Anterior cingulate cortex (tissue), 58 donors: ENCODE measurements at places on chromosomes 13 and 19.
A peak's percentile ranks its signal among the peaks of the same experiment; 100 is the strongest.

DNA sequence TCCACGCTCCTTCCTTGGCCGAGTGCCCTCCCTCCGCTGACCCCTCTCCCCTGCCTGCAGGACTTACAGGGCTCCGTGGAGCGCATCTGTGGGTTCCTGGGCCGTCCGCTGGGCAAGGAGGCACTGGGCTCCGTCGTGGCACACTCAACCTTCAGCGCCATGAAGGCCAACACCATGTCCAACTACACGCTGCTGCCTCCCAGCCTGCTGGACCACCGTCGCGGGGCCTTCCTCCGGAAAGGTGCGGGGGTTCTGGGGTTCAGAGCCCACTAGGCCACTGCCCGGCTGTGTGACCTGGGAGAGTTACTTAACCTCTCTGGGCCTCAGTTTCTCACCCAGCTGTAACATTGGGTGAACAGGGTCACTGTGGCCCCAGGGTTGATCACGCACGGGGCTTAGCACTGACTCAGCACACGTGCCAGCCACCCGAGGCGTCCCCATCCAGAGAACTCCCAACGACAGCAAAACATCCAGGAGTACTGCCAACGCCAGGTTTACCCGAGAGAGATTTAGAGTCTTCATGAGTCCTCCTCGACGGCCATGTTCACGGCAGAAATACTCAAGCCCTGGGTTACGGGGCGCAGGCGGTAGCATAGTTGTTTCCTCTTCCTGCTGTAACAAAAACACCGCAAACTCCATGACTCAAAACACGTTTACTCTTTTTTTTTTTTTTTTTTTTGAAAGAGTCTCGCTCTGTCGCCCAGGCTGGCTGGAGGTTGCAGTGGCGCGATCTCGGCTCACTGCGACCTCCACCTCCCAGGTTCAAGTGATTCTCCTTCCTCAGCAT lies 9.7 kb upstream of the SPACA4 start:
- no peak for DNase-seq

DNA sequence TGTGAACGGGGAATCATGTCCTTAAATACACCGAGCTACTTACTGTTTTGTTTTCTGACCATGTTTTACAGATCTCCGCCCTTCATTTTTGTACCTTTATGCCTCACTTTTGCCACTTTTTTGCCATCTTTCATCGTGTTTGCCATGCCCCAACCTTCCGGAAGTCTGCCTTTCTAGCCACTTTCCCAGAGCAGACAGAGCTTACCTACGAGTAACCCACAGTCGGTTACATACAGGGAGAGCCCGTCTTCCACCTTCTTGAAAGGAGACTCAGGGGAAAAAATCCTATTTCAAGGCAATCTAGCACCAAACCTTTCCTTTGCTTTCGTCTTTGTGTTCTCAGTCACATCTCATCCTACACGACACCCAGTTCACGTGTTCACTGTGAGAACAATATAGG lies 26.1 kb downstream of the RFPL4AL1 start:
- no peak for DNase-seq

DNA sequence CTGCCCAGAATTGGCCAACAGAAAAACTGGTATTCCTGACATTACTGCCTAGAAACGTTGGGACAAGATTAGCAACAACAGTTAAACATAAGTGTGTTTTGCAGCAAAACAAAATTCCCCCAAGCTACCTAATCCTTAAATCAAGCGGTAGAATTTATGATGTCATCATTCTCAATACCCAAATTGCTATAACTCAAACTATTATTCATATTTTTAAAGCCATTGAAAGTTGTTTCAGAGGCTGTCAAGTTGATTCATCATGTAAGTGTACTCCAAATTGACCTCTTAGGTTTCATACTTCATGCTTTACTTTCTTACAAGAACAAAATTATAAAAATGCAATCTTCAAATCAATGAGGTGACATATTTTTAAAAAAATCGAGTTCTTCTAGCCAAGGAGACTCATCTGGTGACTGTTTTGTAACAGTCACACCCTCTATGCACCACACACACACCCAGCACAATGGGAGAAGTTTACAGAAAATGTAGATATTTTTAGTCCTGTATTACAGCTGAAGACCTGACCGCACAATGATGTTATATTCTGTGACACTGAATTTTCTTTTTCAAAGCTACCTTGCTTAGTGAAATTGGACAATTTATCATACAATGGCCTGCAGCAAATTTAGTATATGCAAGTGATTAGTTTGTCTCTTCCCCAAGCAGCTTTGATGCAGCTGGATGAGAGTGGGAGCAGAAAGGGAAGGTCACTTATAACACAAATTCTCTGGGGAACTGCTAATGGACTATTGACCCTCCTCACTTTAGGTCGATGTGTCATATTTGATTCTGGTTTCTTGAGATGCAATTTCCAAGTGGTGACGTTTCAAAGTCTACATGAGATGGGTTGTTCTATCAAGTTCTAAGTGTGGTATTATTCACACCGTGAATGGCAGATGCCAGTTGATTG lies 345.3 kb upstream of the OBI1 start:
- no peak for DNase-seq

DNA sequence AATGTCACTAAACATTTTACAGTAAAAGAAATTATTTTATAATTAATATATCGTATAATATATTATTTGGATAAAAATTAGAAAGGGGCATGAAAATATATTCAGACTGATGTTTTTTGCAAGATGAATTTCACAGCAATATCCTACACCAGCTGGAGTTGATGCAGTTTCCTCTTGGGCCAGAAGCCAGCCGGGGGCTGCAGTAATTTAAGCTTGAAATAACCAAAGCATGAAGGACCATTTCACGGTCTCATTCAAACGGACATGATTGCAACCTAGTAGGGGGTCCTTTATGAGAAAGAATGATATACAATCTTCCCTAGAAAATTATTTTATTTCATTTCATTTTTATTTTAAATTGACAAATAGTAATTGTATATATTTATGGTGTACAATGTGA lies 797.2 kb upstream of the PCDH9 start:
- no peak for DNase-seq

DNA sequence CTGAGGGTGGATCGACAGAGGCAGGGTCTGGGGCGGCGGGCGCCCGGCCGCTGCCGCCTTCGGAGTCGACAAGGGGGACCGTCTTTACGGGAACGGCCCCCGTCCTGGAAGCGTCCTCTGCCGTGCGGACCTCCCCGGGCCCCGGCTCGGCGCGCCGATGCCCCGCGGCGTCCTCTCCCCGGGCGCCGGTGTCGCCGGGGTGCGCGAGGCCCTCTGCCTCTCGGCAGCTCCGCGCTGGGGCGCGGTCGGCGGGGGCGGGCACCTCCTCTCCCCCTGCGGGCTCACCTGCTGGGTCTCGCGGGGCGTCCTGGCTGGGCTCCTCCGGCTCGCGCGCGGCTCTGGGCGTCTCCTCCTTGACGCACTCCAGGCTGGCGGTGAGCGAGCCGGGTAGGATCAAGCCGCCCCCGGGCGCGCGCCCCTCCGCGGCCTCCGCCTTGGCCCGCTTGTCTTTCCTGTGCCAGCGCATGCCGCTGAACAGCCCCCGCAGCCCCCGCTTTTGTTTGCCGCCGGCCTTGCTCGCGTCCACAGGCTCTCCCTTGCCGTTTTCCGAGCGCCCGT lies 1.5 kb downstream of the AMER2 start:
- DNase-seq: peak; percentile 78

- no peak for DNase-seq
These were observed 60.1 kb downstream of the DACH1 start for GRCh38 chr13:71806886-71807285.
